ENCODE measurements at places on chromosomes 6 and 20. TPM values are rescaled to one million over a fixed set of nuclear protein-coding genes. Genes with fewer than 3 reads are reported as not detected.

Gene TBX18
- total RNA-seq = 18.9 TPM

Gene TMEM244
- total RNA-seq = not detected

Gene BTNL2
- total RNA-seq = not detected

Gene TMEM217
- 0.54 TPM for total RNA-seq

Gene GRM1
- total RNA-seq = 0.03 TPM

Gene GTSF1L
- not detected for total RNA-seq

Gene SLC12A5
- 10.9 TPM for total RNA-seq

Gene BPIFA1
- not detected for total RNA-seq

Gene B3GAT2
- not detected for total RNA-seq

Gene LY6G6F
- not detected for total RNA-seq

Gene OPRM1
- total RNA-seq = not detected

Gene VAPB
- 57.1 TPM for total RNA-seq

Gene HLA-DQA1
- not detected for total RNA-seq

Gene SLC22A2
- total RNA-seq = not detected

Gene JPH2
- 6.5 TPM for total RNA-seq

Gene OXT
- not detected for total RNA-seq

Gene RHAG
- total RNA-seq = not detected

Gene RSPH9
- total RNA-seq = 0.16 TPM
